ENCODE measurements at places on chromosomes 4 and X.
A peak's percentile ranks its signal among the peaks of the same experiment; 100 is the strongest.

DNA sequence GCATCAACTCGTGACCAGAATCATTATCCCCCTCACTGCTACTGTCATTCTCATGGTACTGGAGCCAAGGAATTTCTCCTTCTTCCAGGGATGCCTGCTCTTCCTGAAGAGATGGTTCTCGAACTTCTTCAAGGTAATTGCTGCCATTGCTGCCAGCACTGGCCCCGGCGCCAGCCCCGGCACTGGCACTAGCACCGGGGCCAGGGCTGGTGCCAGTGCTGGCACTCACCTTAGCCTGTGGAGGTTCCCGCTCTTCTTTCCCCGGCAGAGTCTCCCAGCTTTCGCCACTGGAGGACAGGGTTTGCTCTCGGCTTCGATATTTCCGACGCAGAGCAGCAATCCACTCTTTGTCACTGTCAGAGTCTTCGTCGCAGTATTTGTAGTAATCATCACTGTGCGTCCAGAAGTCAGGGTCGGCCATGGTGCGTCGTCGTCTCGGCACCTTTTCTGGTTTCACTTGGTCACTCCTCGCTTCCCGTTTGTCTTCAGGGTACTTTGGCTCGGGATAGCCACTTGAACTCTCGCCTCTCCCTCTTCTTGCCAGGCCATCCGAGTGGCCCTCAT lies 3.4 kb downstream of the PJA1 start:
- no peak for DNase-seq

- DNase-seq = no peak
Measured at GRCh38 chr4:110119337-110119736, 79.1 kb downstream of the ELOVL6 start.

DNA sequence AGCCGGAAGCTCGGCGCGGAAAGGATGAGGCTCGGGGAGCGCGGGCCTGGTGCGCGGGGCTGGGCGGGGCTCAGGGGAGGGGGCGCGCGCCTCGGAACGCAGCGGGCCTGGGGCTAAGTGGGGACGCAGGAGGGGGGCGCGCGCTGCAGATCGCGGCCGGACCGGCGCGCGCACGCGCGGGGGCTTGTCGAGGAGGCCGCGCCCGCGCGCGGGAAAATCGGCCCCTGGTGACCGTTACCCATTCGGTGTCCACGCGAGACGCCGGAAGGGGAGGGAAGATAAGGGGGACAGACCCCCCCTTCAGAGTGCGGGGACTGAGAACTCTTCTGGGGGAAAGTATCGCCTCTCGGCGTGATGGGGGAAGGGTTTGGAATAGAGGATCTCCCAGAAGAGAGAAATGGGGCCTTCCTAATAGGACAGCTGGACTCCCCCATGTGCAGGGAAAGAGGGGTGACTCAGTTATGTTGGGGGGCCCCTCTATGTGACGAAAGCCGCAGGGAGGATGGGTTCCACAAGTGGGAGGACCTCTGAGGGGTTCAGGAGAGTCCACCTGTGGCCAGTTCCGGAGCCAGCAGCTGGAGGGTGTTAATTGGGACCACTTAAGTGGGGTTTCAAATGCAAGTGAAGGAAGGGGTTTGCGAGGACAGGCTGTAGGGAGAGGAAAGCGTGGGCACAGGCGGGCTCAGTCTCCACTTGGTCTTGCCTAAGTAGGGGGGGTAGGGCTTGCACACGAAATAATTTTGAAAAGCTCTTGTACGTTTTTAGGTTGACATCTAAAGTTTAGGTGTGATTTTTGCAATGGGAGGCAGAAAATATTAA lies 584 bp downstream of the SUV39H1 start:
- no peak for DNase-seq

- no peak for DNase-seq
Measured at GRCh38 chrX:130654409-130654950, 248.5 kb downstream of the ENOX2 start.

GRCh38 chr4:66246643-66247042 lies 576.4 kb upstream of the EPHA5 start:
- no peak for DNase-seq

DNA sequence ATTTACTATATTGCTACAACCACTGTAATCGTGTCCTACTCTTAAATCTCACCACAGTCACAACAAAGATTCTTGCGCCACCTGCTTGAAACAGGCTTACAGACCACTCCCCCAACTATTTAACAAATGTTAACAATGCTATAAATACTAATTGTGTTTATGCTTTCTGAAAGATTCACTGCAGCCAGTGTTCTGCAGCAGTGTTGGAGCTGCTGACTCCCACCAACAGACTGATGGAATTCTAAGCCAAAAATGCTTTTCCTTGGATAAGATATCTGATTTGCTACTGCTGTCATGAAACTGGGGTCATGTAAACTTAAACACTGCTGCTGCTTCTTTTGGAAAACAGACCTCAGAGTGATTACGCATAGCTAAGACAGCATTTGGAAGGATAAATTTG lies 244.2 kb upstream of the MAB21L2 start:
- no peak for DNase-seq

DNA sequence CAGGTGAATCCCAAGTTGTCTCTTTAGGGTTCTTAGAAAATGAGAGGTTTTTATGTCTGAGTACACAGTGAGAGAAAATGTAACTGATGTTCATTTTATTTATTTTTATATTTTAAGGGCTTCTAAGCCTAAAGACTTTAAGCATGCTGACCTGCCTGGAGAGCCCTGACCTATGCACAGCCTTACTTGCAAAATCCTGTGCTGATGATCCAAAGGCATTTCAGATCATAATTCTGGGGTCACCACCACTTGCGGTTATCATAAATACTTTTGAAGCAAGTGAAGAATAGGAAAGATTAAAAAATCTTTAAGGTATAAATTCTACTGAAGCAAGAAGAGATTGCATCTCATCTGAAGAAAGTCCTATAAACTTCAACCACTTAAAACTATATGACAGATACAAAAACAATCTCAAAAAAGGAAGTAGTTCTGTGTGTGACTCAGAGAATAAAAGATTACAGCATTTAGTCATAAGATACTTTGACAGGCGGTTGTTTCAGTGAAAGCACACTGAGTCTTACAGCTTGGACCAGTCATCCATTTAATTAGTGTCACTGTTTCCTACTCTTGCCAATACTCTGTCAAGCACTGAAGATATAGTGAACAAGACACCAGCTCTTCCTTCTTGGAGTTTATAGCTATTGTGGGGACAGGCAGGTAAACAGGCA lies 245.2 kb upstream of the DIPK2B start:
- no peak for DNase-seq

GRCh38 chrX:77788050-77788449 lies 2.0 kb upstream of the ATRX start:
- DNase-seq = no peak

- no peak for DNase-seq
Measured at GRCh38 chrX:43743100-43743822, 87.2 kb downstream of the MAOA start.

- DNase-seq = no peak
Measured at GRCh38 chr4:149549911-149550310, 265.7 kb downstream of the IQCM start.

- no peak for DNase-seq
Measured at GRCh38 chr4:110128029-110128428, 70.4 kb downstream of the ELOVL6 start.

DNA sequence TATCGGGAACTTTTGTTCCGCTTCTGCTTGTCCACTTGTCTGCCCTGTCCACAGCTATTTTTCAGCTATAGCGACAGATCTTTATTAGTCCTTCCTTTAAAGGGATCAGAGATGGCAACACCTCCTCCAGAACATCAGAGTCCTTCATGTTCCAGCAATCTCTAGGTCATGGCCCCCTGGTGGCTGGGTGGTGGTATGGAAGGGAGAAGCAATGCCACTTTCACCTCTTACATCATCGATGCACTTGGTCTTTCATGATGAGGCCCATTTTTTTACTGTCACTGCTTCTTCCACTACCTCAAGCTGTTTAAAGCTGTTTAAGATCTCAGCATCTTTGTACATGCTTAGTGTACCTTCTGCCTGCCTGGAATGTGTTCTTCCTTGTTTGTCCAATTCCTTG lies 106.7 kb downstream of the ARHGAP6 start:
- DNase-seq = peak; percentile 12

DNA sequence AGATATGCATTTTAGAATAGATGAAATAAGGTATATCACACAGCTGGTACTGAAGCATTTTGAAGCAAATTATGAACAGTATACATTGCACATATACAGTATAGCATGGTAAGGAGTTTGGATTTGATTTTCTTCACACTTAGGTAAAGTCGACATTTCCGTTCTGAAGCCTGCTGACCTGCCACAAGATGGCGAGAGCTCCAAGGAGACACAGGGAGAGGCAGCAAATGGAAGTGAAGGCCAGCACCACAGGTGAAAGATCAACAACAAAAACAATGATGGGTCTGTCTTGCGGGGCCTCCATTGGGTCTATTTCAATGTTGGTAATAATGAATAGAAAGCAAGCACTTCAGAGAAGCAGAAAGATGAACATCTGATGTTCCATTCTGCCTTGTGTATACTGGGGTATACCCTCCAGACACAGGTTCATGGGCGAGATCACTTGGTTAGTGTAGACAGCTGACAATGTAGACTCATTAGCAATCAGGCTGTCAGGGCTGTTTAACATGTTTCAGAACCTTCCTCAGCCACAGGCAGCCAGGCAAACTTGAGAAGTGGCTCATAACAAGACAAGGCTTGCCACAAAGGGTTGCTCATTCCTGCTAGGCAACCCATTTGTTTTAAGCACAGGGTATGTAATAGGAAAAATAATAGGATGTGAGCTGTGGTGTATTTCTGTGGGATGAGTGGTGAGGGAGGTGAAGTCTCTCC lies 21.4 kb upstream of the NOX1 start:
- no peak for DNase-seq

DNA sequence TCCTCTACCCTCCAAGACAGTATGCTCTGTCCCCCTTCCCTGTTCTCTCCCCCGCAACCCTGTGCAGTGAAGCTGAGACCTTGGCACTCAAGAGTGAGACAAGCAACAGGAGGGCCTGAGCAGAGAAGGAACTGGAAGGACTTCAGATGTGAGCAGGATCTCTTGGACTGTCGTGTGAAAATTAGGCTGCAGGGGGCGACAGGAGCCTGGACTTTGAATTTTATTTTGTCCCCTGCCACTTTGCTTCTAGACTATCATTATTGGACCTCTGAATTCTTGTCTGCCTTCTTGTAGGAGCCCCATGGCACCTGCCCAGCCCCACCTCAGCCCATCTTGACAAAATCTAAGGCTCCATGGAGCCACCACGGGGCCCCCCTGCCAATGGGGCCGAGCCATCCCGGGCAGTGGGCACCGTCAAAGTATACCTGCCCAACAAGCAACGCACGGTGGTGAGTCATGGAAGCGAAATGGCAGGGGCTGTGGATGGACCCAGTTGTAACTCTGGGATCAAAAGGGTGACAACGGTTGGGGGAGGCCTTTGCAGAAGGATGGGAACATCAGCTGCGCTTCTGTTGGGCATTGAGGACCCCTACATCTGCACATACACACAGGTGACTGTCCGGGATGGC lies 1.7 kb downstream of the ARAF start:
- no peak for DNase-seq

DNA sequence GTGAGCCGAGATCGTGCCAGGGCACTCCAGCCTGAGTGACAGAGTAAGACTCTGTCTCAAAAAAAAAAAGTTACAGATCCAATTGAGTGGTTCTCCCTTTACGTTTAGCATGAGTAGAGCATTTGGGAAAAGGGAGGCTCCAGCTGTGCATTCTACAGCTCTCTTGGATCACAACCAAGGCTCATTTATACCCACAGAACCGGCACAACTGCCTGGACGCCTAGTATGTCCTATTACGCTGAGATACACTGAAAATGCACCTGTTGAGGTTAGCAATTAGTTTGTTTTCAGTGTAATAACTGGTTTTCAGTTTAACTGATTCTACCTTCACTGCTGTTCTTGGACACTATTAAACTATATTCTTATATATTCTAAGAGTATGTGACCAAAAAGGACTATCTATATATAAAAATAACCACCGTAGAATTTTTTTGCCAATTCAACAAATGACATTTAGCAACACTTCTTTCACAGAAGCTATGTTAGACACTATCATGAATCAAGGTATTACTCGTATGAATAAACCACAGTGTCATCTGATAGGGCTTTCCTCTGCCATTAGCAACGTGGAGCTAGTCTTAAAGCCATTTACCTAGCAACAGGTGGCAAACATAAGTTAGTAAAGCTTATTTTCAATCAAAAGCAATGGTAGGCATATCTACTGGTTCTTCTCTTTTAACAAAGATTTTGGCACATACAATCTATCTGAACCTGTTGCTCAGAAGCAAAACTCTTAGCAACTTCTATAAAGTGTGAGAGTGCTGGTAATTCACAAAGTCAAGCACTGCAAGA lies 3.6 kb downstream of the OTUD4 start:
- DNase-seq = no peak

DNA sequence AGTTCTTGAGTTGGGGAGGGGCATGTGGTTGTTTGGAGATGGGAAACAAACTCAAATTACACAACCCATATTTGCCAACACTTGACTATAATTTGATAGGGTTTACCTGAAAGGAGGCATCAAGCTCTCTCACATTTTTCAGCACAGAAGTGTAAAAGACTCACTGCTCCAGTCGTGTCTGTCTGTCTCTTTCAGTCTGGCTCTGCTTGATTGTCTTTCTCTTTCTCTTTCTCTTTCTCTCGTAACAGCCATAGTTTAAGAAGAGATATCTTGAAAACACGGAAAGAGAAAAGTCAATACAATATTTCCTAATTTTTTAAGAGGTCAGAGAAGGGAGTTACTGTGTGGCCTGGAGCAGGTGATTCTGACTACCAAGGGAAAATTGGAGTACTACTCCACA lies 413.6 kb upstream of the CXorf51A start:
- no peak for DNase-seq

GRCh38 chr4:31084806-31085416 lies 364.7 kb downstream of the PCDH7 start:
- no peak for DNase-seq

DNA sequence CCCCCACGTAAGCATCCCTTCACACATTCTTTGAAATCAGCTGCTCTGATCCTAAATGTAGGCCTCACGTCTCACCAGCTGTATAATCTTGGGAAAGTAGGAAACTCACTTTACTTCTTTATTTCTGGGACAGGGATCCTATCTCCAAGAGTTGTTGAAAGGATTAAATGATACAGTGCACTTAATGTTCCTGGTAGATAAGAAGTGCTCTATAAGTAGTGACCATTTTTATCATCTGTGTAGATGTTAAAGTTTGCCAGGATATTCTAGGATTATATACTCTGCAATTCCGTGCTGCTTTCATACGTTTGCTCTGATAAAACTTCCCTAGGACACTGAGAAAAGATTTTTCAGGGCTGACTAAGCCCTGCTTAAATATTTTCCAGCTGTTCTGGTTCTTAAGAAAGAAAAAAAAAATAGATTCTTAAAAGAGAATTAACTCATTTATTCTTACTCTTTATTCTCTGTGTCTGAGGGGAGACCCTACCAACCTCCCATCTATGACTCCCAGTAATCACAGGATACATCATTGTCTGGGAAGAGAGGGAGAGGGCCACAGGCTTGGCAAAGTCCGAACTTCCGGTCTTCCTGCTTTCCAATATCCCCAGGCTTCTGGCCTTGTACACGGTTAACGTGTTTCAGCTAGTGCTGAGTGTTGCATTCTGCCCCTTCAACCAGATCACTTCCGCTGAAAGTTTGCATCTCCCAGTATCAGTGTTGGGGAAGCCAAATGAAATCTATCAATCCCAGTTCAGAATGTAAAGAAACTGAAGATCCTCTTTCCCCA lies 269.2 kb downstream of the TRIML1 start:
- DNase-seq = no peak

GRCh38 chrX:95427389-95427788 lies 1257.3 kb upstream of the DIAPH2 start:
- no peak for DNase-seq

GRCh38 chrX:104833401-104833800 lies 267.4 kb downstream of the IL1RAPL2 start:
- DNase-seq = no peak

- DNase-seq = no peak
Measured at GRCh38 chr4:102780476-102781144, 19.8 kb upstream of the MANBA start.

All from stimulated activated CD8-positive, alpha-beta memory T cell treated with anti-CD3 and anti-CD28 coated beads, Interleukin-15, amount 100 ng/mL, for 48 hours (primary cell).